ENCODE measurements at places on chromosomes 2 and 18. TPM values are rescaled to one million over a fixed set of nuclear protein-coding genes. Genes with fewer than 3 reads are reported as not detected.

DNA sequence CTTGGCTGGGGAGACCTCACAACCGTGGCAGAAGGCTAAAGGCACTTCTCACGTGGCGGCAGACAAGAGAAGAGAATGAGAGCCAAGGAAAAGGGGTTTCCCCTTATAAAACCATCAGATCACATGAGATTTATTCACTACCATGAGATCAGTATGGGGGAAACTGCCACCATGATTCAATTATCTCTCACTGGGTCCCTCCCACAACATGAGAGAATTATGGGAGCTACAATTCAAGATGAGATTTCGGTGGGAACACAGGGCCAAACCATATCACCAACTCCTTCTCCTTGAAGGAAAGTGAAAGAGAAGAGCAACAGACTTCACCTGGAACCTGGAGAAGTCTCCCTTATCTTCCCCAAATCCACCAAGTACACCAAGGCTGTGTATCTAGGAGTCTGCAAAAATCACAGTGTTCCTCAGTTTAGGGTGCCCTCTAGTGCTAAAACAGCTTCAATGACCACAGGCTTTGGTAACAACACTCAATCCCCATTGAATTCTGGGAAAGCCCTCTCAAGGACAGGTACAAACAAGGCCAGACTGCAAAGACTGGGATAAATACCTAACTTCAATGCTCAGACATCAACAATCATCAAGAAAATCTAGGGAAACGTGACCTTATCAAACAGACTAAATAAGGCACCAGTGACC lies 148.8 kb upstream of the SRD5A2 start:
- peak; percentile 4 for DNase-seq

GRCh38 chr18:12023375-12023774 lies 42.1 kb downstream of the IMPA2 start:
- DNase-seq, result no peak

Gene UGT1A8
- not detected for total RNA-seq

- peak; percentile 21 for DNase-seq
Measured at GRCh38 chr2:58906081-58906645, 665.0 kb upstream of the FANCL start.

DNA sequence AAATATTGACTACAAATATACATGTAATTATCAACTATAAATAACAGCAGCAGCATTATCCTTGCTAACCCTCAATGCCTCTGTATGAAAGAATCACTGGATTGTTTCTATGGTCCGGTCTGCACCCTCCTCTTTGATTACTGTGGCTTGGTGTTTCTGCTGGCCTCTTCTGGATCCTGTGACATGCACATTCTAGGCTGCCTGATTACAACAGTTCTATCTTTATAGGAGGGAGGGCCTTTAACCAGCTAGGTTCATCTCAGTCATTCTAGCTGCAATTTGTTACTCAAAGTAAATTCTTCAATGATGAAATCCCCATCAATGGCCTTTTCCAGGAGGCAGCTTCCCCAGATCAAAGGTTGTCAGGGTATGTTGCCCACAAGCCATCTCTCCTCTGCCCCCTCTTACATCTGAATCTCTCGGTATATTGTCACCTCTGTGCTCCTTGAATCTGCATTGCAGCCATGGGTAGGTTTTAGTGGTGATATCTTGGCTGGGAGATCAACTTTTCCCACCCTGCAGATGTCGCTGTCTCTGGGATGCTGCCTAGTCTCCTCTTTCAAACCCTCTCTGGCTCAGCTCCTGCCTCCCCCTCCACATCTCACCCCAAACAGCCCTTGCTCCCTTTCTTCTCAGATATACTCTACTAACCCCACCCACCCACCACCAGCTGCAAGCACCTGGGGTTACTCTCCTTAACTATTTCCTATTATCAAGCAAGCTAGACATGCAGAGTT lies 106.2 kb upstream of the BZW1 start:
- no peak for DNase-seq

Gene ST3GAL5
- 13.2 TPM for total RNA-seq

DNA sequence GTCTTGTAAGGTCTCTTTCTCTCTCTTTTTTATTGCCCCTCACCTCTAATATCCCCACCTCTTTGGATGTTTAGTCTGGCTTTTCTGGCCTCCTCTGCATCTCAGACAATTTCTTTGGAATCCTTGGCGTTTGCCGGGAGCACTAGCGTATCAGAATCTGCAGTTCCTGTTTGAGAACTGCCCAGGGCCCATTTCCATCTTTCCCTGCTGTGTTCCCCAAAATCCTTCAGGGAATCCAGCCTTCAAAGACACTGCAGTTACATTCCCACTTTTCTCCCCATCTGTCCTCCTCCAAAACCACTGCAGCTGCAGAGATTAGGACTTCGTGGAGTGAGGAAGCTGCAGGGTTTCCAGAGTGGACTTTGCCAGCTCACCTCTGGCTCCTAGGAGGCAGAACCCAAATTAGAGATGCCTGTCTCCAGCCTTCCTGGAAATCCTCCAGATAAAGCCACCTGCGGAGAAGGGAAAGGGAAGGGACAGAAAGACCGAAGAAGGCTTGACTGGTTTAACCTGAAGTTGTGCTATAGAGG lies 2.7 kb downstream of the VSNL1 start:
- DNase-seq, result no peak

Gene DTYMK
- total RNA-seq, result 3.5 TPM

Gene REEP1
- 29.9 TPM for total RNA-seq

- no peak for DNase-seq
Measured at GRCh38 chr2:201765799-201766198, 14.9 kb downstream of the ALS2 start.

- no peak for DNase-seq
Measured at GRCh38 chr2:54237428-54237827, 18.6 kb downstream of the TSPYL6 start.

GRCh38 chr18:48949050-48949605 lies 1.6 kb downstream of the SMAD7 start:
- DNase-seq, result peak; percentile 78

DNA sequence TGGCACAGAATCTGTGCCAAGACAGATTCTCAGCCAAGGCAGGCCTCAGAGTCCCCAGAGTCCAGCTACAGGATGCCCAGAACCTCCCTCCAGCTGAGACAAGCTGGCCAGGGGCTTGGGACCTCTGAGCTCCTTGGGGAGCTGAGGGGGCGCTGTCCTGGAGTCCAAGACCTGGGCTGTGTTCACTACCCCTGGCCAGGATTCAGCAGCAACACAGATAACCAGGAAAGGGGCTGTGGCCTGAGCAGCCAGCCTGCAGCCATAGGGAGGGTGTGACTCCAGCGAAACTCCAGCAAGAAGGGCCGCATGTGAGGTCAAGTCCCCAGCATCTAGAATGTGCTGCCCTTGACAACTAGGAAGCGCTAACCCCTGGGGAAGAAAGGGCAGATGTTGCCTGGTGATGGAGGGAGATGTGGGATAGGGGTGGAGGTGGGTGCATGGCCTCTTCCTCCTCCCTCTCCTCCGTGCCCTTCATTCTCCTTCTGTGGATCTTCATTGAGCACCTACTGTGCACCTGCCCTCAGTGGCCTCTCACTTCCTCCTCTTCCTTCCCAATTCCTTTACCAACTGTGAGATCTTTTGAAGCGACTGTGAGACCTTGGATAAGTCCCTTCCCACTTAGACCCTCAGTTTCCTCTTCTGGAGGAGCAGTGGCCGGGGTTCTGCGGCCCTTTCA lies 7.7 kb upstream of the ARID5A start:
- no peak for DNase-seq

Gene CD8B2
- not detected for total RNA-seq

Gene FAM117B
- 49.8 TPM for total RNA-seq

- DNase-seq, result peak; percentile 74
Measured at GRCh38 chr2:69565431-69565839, 78.1 kb downstream of the AAK1 start.

Gene CFAP65
- total RNA-seq, result not detected

DNA sequence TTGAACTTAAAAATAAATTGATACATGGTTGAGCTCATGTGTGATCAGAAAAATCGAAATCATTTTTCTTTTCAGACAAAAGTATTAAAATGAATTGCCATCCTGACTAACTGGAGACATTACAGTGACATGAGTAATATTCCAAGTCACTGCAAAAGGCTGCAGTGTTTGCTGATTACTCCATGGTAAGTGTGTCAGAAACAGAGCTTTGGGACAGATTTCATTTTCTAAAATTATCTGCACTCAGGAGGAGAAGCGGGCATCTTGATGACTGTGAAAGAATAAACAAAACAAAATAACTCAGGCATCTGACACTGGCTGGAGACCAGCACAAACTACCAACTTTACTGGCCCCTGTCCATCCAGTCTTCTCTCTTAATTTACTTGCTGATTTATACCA lies 312.3 kb upstream of the PIK3C3 start:
- no peak for DNase-seq

- peak; percentile 82 for DNase-seq
Measured at GRCh38 chr18:9612215-9612830, 2.0 kb downstream of the PPP4R1 start.

DNA sequence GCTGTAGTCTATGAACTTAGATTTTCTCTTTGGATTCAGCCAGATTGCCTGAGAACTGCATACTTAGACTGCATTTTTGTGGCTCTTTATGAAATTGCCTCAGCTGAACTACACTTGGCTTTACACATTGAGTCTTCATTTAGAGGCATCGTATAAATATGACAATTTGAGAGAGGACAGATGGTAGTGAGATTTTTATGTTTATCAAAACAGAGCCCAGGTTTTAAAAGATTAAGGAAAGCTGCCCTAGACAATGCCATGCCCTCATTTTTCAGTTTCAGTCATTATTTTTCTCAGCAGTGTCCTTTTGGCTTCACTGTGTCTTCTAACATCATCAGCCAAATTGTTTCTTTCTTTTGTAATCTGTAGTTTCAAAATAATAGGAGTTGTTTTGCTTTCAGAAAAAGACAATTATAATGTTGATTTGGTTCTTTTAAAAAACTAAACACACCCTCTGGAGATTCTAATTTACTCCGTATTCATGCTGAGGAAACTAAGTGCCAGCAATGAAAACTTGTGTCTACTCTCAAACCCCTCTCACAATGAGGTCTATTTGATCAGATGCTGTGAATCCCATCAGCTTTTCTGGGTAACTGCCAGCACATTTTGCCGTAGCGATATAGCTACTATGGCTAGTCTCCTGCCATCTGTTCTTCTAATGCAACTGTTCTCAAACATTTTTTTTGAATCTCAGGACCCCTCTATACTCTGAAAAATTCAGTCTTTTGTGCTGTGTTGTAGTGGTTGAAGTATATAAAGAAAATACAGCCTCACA lies 46.2 kb downstream of the TWSG1 start:
- DNase-seq, result peak; percentile 77

DNA sequence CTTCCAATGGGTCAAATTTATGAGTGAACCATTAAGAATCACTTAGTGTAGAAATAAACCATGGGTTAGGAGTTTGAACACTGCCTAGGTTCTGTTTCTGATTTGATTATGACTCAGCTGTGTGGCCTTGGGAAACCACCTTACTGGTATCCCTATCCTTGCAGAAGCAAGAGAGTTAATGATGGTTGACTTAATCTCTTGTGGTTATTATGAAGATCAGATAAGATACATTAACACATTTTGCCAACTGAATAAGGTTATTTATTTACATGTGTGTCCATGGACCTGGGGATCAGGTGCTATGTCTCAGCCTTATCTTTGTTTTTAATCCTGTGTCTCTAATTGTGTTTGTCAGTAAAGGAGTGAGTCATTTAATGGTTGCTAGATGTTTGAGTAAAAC lies 5.4 kb upstream of the KCNJ13 start:
- DNase-seq, result peak; percentile 18

GRCh38 chr2:121133551-121134319 lies 151.3 kb downstream of the TFCP2L1 start:
- no peak for DNase-seq

DNA sequence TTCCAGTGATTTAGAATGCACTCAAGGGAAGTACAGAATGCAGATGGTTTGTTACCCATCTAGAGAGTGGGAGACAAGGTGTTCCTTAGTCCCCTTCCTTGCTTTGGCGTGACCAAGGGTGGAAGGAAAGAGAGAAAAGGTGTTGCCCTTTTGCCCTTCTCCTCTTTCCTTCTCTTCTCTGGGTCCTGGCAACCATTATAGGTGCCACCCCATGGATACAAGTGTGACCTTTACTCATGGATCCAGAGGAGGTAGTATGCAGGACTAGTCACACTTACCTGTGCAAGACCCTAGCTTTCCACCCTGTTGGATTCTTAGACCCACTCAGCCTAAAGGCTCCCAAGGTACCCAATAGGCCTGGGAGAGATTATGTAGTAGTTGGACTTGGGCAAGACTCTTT lies 11.6 kb upstream of the RBFA start:
- no peak for DNase-seq

Gene FAM124B
- total RNA-seq, result 3.5 TPM

- DNase-seq, result no peak
Measured at GRCh38 chr2:200086911-200087310, 131.5 kb downstream of the MAIP1 start.

GRCh38 chr2:85308896-85309555 lies 18.8 kb downstream of the TGOLN2 start:
- peak; percentile 80 for DNase-seq

DNA sequence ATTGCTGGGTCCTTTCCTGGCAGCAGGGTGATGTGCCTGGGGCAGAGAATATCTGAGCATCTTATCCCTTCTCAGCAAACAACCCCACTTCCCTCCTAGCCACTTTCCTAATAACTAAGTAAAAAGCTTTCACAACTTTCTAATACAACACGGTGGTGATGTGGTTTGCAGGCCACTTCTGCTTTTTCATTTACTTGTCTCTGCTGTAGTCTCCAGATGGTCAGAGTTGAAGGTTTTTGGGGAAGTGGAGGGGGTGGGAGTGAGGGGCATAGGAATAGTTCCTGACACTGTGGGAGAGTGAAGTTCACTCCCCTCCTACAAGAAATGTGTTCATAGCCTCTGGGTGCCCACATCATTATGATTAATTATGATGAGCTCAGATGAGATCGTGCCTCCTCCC lies 11.6 kb downstream of the OXER1 start:
- DNase-seq, result peak; percentile 40

DNA sequence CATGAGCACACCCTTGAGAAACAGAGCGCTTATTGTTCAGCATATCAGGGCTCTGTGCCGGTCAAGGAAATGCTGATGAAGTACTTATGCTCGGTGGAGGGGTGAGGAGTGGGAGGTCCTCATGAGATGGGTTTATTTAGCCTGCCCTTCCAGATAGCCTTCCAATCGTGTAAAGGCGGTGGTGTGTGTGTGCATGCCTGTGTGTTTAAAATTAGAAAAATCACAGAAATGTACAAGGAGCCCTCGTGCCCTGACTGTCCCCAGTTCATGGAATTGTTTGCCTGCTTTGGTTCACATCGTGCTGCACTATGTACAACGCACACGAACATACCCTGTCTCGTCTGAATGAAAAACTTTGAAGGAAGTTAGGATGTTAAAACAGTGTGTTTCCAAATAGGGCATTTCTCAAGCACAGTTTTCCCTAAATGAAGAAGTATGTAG lies 158.6 kb downstream of the AQP4 start:
- DNase-seq, result peak; percentile 42

GRCh38 chr2:239593455-239593854 lies 192.6 kb upstream of the HDAC4 start:
- no peak for DNase-seq

- no peak for DNase-seq
Measured at GRCh38 chr2:96393989-96394761, 58.6 kb downstream of the NCAPH start.

DNA sequence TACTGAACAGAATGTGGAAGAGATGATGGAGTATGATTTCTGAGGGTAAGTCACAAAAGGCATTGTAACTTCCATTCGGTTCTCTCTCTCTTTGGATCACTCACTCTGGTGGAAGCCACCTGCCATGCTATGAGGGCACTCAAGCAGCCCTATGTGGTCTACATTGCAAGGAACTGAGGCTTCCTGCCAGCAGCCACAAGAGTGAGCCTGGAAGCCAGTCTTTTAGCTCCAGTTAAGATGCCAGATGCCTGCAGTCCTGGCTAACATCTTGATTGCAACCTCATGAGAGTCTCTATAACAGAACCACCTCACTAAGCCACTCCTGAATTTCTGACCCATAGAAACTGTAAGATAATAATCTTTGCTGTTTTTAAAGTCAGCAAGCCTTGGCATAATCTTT lies 935.7 kb downstream of the LRP1B start:
- DNase-seq, result no peak
